Epithelial cell of umbilical artery (primary cell): ENCODE measurements at places on chromosomes 5 and 9. TPM values are rescaled to one million over a fixed set of nuclear protein-coding genes. Genes with fewer than 3 reads are reported as not detected.

The FOXD4L3 gene
- total RNA-seq, result not detected in 2 replicates

The LCN15 gene
- total RNA-seq, result not detected in 2 replicates

The AIF1L gene
- total RNA-seq, result 6.5 and 16.4 TPM in 2 replicates

The EIF4E1B gene
- not detected in 2 replicates for total RNA-seq

The ELP1 gene
- 32.5 and 38.8 TPM in 2 replicates for total RNA-seq

The PRR7 gene
- total RNA-seq, result 5.8 and 10.8 TPM in 2 replicates

The TSSK1B gene
- total RNA-seq, result not detected in 2 replicates

The ADAMTSL1 gene
- total RNA-seq, result 20.1 and 25.1 TPM in 2 replicates

The JAKMIP2 gene
- total RNA-seq, result 1.2 TPM in 1 of 2 replicates, not detected in the other

The NUTM2G gene
- not detected in 2 replicates for total RNA-seq

The ZBTB43 gene
- total RNA-seq, result 5.5 and 6.8 TPM in 2 replicates

The ARHGEF37 gene
- 4.5 and 4.9 TPM in 2 replicates for total RNA-seq

The TNFSF15 gene
- 7.3 and 11.7 TPM in 2 replicates for total RNA-seq

The PCDHA1 gene
- total RNA-seq, result 0.32 TPM in 1 of 2 replicates, not detected in the other

The ACTBL2 gene
- total RNA-seq, result under 0.01 TPM in 1 of 2 replicates, not detected in the other

The WNK2 gene
- not detected in 2 replicates for total RNA-seq

The VPS13A gene
- 19.8 and 30.9 TPM in 2 replicates for total RNA-seq

The FOXD4L4 gene
- under 0.01 TPM in 1 of 2 replicates, not detected in the other for total RNA-seq

The SPATA31E1 gene
- total RNA-seq, result not detected in 2 replicates

The FYB1 gene
- 0.65 TPM in 1 of 2 replicates, not detected in the other for total RNA-seq

The EIF4EBP3 gene
- 0.32 TPM in 1 of 2 replicates, not detected in the other for total RNA-seq

The RORB gene
- under 0.01 and 0.15 TPM in 2 replicates for total RNA-seq

The SLC6A18 gene
- not detected in 2 replicates for total RNA-seq

The TMEM252 gene
- not detected in 2 replicates for total RNA-seq

The FAM169A gene
- total RNA-seq, result under 0.01 and 0.30 TPM in 2 replicates

The TERT gene
- total RNA-seq, result not detected in 2 replicates

The SH3RF2 gene
- 2.6 and 3.6 TPM in 2 replicates for total RNA-seq

The PCDHGA8 gene
- 0.46 and 0.97 TPM in 2 replicates for total RNA-seq

The KCTD16 gene
- 0.61 and 0.65 TPM in 2 replicates for total RNA-seq

The BAG1 gene
- 29.9 and 39.1 TPM in 2 replicates for total RNA-seq

The CYSRT1 gene
- total RNA-seq, result 0.32 TPM in 1 of 2 replicates, not detected in the other

The MCTP1 gene
- total RNA-seq, result 113 and 123 TPM in 2 replicates

The ASPN gene
- not detected in 2 replicates for total RNA-seq

The TICAM2 gene
- 1.3 and 1.5 TPM in 2 replicates for total RNA-seq

The FBXL7 gene
- total RNA-seq, result 4.0 and 5.2 TPM in 2 replicates

The NTRK2 gene
- total RNA-seq, result under 0.01 and 0.30 TPM in 2 replicates

The ADAMTS2 gene
- total RNA-seq, result 0.32 and 4.7 TPM in 2 replicates

The IRF1 gene
- total RNA-seq, result 6.2 and 14.4 TPM in 2 replicates
